IMR-90 (cell line): ENCODE measurements at places on chromosomes 3 and 15. TPM values are rescaled to one million over a fixed set of nuclear protein-coding genes. Genes with fewer than 3 reads are reported as not detected.

DNA sequence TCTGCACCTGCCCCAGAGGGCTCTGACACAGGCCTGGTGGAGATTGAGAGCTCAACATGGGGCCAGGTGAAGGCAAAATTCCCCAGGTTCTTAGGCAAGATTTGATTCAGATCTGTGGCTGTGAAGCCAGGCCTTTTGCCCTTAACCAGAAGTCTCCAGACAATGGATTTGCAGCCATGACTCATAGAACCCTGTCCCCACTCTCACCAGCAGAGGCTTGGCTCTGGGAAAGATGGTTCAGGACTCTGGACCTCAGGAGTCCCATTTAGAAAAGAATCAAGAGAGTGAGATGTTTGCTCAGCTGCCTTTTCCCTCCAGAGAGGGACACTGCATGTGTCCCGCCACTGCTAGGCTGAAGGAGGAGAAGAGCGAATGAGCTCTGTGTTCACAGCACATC is 361.4 kb upstream of the ICE2 start:
- peak; percentile 49 for DNase-seq

- DNase-seq, result no peak
These were observed 358.5 kb downstream of the ZNF385D start for GRCh38 chr3:21392526-21392925.

DNA sequence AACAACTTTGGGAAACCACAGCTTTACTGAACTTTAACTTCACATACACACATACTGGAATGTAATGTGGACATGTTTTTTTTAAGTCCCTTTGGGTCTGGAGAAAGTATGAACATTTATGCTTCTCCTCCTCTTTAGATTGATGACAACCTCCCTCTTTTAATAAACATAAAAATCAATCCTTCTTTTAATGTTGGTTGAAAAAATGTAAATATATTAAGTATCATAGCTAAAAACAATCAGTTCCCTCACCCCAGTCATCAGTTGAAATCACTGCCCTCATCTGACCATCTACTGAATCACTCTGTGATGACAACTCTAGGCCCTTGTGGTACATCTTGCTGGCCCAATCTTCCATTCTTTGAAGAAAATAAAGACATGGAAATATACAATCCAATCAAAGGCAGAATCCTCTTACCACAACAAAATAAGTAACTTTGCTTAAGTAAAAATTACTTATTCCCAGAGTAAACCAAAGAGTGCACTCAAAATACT is 6.4 kb downstream of the AAGAB start:
- DNase-seq, result peak; percentile 54

Gene ITIH1
- total RNA-seq, result not detected in 2 replicates

Gene TM4SF18
- total RNA-seq, result under 0.01 TPM in 1 of 2 replicates, not detected in the other

Gene GABRR3
- total RNA-seq, result not detected in 2 replicates

Gene OR5K3
- total RNA-seq, result not detected in 2 replicates

- no peak for DNase-seq
These were observed 46.7 kb upstream of the MYZAP start for GRCh38 chr15:57544848-57545480.
